Fibroblast of skin of left biceps (primary cell): ENCODE measurements at places on chromosomes 6 and 20.

DNA sequence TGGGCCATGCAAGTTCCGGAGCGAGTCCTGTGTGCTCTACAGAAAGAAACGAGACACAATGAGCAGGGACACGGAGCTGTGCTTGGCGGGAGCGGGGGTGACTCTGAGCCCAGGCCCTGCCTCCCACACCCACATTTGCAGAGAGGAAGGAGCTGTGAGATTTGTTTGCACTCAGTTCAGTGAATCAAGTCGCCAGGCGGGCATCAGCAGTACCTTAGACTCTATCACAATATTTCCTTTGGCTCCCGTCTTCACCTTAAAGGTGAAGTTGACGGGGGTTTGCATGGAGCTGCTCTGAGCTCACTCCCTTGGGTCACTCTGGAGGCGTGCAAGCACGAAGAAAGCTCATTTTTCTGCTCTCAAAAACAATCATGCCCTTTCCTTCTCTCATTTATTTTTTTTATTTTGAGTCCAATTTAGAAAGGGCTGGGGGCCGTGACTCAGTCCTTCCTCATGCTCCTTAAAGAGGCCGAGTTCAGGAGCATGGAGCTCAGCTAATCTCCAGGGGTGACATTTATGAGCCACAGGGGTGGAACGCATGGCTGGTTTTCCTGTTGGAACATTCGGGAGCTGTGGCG lies 188.2 kb downstream of the NFATC2 start:
- DNase-seq: no peak

DNA sequence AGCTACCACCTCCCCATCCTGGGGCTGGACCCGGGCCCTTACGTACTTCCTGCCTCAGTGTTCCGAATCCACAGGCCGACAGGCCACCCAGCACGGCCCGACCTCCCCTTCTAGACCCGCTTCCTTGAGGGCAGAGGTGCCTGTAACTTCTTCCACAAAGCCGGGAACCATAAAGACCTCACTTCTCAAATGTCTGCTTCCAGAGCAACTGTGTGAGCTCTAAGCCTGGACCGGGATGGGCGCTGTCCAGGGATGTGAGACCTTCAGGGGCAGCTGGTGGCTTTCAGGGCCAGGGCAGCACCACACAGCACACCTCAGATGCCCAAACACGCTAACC lies 9.3 kb downstream of the SLC2A4RG start:
- no peak for DNase-seq

DNA sequence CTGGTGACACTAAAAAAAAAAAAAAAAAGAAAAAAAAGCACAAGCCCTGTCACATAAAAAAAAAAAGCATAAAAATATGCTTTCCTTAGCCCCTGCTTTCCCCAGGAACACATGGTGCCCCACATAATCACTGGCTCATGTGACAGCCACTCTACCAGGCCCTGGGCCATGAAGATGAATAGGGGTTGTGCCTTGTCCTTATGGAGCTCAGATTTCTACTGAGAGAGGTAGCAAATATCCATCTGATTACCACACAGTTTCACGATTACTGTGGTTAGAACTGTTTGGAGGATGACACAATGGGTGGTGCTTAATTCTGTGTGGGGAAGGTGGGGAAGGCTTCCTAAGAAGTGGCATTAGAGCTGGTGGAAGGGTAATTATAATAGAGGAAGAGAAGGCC lies 9.3 kb downstream of the RAET1E start:
- no peak for DNase-seq

DNA sequence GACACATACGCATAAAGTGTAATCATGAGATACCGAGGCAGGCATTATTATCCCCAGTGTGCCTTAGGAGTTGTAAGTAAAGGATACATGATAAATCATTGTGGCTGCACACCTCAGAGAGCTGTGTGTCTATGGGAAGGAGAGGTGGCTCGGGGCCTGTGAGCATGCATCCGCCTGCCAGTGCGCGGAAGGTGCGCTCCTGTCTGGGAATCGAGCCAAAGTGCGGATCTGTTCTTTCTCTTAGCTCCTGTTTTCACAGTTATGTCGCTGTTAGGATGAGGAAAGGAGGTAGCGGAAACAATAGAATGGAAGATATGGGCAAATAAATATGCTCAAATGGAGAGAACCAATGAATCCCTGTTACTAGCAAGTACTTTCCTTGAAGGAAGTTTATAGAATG lies 98.0 kb downstream of the ANKRD6 start:
- no peak for DNase-seq

DNA sequence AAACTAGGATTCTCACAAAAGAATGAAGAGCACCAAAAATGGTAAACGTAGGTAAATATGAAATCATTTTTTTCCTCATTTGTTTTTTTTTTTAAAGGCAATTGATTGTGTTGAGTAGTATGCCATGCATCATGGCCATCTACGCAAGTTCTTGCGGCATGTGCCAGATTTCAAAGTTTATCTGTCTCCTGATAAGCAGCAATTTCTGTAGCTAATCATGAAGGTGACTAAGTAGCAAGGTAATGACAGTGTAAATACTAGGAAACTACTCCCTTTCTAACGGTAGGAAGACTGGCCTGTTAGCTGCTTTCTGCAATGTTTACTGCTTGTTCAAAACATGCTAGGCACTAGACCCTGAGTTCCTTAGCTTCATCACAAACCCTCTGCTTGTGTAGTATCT lies 13.4 kb upstream of the LY86 start:
- DNase-seq: no peak

GRCh38 chr6:167157863-167158262 lies at the start of gene GPR31:
Gene GPR31, minus strand, starts transcription at chr6:167157980. Its CDS starts 149 bp downstream, at chr6:167157831.
- DNase-seq: no peak

GRCh38 chr6:51387907-51388306 lies 569.2 kb downstream of the TFAP2B start:
- DNase-seq: no peak

DNA sequence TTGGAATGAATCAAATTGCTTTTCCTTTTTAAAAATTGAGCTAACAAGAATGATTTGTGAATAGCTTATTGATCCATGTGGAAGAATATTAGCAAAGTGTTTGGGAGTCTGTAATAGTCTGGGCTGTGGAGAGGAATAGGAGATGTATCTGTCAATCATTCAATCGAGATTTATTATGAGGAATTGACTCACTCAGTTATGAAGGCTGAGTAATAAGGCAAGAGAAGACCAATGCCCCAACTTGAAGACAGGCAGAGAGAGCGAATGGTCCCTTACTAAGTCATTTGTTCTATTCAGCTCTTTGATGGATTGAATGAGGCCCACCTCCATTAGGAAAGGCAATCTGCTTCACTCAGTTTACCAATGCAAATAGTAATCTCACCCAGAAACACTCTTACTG lies 403.0 kb downstream of the CD83 start:
- DNase-seq: no peak

GRCh38 chr20:57921676-57922075 lies 211.9 kb upstream of the PMEPA1 start:
- DNase-seq: no peak

DNA sequence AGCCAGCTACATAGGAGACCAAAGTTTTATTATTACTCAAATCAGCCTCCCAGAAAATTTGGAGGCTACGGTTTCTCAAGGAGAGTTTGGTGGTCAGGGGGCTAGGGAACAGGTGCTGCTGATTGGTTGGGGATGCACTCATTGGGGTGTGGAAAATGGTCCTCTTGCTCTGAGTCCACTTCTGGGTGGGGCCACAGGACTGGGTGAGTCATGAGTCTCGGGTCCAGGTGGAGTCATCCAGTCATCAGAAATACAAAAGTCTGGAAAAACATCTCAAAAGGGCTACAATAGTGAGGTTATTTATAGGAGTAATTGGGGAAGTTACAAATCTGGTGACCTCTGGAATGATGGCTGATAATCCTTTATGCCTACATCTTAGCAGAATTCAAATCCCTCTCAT lies 54.3 kb upstream of the SLC22A16 start:
- DNase-seq: no peak

DNA sequence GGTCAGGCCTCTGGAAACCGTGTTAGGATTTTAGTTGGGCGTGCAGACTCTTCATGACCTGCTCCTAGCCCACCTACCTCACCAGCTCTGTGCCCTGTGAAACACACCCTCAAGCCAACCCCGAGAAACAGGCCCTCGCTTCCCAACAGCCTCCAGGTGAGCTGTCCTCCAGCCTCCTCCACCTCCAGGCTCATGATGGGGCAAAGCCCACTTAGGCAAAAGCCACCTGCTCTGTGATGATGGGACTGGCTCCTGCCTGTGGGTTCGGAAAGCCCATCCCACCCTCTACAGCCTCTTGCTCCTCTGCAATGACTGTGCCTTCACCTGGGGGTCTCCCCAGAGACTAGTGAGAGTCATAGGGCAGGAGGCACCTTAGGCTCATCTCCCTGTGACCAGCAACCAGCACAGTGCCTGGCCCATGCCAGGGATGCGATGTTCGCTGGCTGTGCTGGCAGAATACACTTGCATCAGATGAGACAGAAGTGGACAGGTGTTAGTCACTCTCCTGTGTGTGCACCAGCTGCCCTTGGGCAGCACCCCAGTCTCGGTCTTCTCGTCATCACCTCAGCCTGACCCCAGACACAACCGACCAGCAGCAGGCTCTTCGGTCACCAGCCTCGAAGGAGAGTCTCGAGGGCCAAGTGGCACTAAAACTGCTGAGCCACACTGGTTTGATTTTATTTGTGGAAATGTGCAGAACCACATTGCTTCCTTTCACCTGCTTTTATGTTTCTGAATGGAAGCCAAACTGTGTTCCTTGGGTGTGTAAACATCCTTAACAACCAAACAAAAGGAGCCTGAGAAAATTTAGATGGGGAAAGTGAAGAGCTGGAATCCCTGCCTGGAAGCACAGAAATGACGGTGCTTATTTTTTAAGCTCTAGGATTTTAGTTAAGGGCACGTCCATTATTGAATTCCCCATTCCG lies 10.7 kb downstream of the PXDC1 start:
- no peak for DNase-seq
